ACHN (cell line): ENCODE measurements at places on chromosomes 4 and X.

- DNase-seq, result no peak
Observed at GRCh38 chr4:21102667-21103066, 402.4 kb downstream of the PACRGL start.

- DNase-seq, result peak; percentile 21
Observed at GRCh38 chr4:182286931-182287330, 43.7 kb downstream of the TENM3 start.

GRCh38 chr4:45741897-45742296, 382.0 kb downstream of the GABRG1 start:
- peak; percentile 19 for DNase-seq

DNA sequence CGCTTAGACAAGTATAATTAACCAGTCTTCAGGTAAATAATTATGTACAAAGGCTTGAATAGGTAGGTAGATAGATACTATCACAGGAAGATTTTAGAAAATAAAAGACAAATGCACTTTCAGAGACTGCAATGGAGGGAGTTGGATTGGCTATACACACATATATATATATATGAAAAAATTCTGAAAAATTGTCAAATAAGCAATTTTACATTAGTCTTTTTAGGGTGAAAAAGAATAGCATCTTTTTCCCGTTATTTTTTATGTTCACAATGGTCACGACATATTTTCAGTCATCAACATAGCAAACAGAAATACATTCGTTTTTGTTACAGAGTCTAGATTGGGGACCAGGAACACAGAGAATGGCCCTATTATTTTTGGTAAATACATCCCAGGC, 385.9 kb upstream of the ACTRT1 start:
- DNase-seq, result no peak

DNA sequence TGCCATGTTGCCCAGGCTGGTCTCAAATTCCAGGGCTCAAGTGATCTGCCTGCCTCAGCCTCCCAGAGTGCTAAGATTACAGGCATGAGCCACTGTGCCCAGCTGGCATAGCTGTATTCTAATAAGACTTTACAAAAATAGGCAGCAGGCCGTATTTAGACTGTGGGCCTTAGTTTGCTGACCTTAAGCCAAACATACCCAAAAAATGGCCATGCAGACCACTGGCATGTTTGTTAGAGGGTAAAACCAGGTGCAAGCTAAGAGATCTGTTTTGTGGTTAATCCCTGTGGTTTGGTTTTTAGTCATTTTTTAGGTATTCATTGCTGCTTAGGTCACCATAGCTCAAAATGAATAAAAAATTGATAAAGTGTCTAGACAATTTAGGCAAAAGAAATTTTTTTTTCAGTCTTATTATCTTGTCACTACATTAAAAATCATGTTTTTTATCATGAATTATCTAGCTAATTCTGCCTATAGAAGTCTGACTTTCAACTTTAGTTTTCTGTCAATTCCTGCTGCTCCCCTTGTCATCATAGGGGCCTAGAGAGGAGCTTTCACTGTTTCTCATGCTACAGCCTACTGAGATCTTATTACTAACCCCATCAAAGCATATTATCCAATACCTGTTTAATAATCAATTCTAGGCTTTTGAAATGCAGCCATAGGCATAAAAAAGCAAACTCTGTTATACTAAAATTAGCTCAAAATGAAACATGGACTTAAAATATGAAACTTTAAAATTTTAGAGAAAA, 7.5 kb upstream of the SPINK2 start:
- no peak for DNase-seq

GRCh38 chrX:104281564-104281963, 26.8 kb upstream of the ESX1 start:
- no peak for DNase-seq

DNA sequence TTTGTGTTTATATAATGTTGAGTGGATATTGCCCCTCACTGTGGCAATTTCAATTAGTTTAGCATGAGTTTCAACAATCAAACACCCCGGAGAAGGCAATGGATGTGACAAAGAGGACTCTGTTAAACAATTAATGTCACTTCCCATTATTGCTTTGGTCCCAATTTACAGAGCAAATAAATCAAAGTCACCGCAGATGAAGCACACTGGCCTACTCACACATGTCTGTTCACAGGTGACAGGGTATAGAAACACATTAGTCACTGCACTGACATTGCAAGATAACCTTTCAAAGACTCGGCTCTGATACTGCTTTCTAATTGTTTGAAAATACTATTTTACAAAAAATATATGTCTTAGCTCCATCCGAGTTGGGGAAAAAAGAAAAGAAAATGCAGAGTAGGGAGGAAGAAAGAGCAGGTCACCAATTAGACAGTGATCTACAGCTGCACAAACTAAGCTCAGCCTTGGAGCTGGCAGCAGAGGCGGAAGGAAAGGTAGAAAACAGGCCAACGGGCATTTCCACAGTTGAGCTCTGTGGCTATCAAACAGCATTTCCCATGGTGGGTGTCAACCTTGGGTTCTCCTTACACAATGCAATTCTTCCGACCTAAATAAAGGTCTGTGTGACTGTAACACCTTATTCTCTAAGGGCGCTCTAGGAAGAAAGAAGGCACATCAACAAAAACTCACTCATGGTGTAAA, 53.9 kb downstream of the PPARGC1A start:
- DNase-seq, result no peak

GRCh38 chr4:57184378-57185029, 74.3 kb upstream of the IGFBP7 start:
- no peak for DNase-seq

- DNase-seq, result peak; percentile 48
Observed at GRCh38 chr4:156972379-156973015, 898 bp upstream of the PDGFC start.

DNA sequence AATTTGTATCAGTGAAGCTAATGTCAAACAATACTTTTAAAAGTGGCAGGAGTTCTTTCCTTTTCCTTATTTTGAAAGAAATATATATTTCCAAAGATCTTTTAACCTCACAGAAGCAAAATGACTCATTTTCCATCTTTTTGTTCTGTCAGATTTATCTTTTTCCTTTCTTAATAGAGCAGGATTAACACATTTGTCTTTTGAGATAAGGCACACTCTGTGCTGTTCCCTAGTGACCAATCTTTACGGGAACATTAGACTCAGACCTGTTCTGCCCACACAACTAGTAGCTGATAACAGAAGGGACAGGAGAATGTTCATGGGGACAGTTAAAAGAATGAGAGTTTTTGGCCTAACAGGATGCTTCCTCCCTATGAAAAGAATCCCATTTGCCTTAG, 381.2 kb downstream of the STPG2 start:
- no peak for DNase-seq

DNA sequence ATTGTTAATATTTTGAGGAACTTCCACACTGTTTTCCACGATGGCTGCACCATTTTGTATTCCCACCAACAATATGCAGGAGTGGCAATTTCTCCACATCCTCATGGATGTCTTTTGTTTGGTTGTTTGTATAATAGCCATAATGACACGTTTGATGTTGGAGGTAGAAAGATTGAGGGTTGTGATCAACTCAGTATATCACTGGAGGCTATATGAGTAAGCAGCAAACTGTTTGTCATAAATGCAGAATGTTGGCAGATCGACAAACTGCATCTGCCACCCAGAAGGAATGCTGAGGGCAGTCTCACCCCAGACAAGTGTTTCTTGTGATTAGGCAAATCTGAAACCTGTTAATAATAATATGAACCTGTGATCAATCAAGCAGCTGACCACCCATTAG, 243.9 kb upstream of the WDFY3 start:
- DNase-seq, result peak; percentile 11

DNA sequence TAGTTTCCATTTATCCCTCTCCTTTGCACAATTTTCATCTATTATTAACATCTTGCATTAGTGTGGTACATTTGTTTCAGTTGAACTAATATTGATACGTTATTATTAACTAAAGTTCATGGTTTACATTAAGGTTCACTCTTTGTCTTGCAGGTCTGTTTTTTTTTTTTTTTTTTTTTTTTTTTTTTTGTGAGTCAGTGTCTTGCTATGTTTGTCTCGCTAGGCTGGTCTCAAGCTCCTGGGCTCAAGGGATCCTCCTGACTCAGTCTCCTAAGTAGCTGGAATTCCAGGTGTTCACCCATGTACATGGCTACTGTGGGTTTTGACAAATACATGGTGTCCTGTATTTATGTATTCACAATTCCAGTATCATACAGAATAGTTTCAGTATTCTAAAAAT, 6.8 kb downstream of the TBC1D19 start:
- DNase-seq, result peak; percentile 87
